ENCODE measurements at places on chromosomes 3 and 15.

- no peak for DNase-seq
These were observed 141.6 kb upstream of the ARHGEF26 start for GRCh38 chr3:153979418-153980251.

- peak; percentile 29 for DNase-seq
These were observed 12.6 kb upstream of the APH1B start for GRCh38 chr15:63264688-63265293.

DNA sequence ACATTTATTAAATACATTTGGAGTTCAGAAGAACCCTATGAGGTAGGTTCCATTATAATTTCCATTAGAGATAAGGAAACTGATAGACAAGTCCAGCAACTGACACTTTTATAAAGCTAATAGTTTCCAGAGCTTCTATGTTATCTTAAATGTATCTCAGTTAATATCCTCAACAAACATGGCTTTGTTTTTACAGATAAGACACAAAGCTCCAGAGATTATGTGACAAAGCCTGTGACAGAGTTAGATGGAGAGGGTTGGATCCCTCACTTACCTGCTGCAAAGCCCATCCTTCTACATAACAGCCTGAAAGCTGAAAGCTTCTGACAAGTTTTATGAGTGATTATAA, 473 bp upstream of the COMMD2 start:
- DNase-seq, result no peak

- DNase-seq, result no peak
These were observed 291.9 kb downstream of the IGSF11 start for GRCh38 chr3:118742760-118743159.

DNA sequence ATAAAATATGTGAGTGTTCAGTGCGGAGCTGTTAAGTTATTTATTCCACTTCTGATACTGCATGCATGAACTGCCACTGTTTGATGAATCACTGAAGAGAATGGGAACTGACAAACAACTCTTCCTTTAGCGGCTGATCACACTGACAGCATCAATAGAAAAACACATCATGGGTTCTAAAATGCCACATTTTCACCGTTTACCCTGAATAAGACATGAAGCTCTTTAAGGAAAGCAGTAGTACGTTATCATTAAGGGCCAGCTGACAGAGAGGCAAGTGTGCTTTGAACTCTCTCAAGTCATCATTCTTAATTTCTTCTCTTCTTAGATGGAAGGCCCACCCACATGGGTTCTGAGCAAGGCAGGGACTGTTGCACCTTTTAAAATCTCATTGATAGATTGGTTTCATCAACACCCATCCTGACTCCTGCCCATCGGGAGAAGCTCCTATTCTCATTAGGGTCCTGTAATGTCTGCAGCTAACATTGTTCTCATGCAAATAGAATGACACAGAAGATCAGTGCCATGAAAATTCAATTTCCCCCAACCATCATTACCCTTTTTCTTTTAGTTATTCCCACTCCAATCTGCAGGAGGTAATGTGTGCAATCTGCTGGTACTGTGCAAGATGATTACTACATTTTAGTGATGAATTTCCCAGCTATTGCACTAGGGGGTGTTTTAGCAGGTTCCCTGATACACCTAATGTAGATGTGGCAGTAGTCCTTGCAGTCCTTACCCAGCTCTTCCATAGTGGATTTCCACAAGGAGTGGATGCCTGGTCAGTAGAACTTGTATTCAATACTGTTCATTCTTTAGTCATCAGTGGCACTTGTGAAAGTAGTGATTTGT, 119.1 kb downstream of the ROBO2 start:
- DNase-seq, result no peak

- no peak for DNase-seq
These were observed 132.1 kb downstream of the SPATA16 start for GRCh38 chr3:173008978-173009377.

GRCh38 chr3:188789251-188789650, 382.5 kb upstream of the TPRG1 start:
- no peak for DNase-seq

- no peak for DNase-seq
These were observed 2.5 kb downstream of the MPI start for GRCh38 chr15:74892313-74892712.

GRCh38 chr3:12840591-12841148, 695 bp downstream of the RPL32 start:
- DNase-seq, result no peak

DNA sequence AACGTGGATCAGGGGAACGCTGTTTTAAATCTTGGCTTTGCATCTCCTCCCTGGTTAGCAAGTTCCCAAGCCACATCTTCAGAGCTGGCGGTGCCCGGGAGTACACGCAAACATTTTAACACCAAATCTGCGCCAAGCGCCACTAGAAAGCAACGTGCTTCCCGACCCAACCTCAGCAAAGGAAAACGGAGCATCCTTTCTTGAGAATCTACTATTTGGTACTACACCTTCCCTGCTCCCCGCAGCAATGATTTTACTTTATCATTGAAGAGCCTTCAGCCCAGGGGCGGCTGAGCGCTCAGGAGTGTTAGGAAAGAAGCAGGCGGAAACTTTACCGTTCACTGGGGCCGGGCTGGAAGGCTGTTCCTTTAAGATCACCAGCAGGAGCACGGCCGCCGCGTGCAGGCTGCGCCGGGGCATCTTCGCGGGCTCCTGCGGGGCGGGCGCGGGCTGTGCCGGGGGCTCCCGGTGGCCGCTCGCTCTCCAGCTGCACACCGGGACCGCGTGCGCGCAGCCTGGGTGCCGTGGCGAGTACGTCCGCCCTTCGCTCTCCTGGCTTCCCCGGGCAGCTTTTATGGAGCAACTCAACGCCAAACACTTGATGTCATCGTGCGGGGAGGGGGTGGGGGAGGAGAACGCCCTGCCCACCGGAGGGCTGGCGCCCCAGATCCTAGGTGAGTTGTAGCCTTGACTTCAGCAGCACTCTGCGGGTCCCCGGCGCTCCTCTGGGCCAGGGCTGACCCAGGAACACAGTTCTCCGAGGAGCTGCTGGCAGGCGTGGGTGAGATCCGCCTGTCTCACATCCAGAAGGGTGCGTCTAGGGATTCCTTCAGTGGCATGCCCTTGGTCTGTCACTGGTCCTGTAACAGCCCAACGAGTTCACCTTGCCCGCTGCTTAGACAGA, at the start of gene CA12:
Gene CA12, minus strand, starts transcription at position 546 of the 904 bp plus-strand sequence. Its CDS starts 126 bp downstream, at position 420.
- no peak for DNase-seq

DNA sequence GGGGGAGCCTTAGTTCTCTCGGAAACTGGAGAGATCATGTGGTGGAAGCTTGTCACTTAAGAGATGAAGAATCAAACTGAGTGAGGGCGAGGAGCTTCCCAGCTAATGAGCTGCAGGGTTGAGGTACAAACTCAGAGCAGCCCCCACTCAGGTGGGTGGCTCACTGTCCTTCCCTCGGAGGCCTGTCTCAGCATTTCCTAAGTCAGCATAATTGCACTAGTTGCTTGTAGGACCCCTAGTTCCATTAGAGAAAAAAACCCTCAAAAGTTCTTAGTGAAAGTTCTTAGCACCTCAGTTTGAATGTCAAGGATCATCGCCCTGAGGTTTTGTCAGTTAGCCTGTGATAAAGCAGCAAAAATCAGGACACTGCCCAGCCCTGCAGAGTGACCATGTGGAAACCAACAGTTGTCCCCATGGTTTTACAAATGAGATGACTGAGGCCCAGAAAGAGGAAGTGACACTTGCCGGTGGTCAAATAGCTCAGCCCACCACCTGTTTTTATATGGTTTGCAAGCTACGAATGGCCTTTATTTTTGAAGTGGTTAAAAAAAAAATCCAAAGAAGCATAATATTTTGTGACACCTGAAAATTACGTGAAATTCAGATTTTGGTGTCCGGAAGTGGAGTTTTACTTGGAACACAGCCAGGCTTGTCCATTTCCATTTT, 11.9 kb downstream of the SMAD6 start:
- DNase-seq, result no peak

GRCh38 chr3:54642147-54642546, 285.7 kb downstream of the LRTM1 start:
- DNase-seq, result no peak

Measured in GM04504 (cell line).